Stimulated activated CD8-positive, alpha-beta memory T cell treated with anti-CD3 and anti-CD28 coated beads, Interleukin-2, amount 100 ng/mL, for 48 hours (primary cell): ENCODE measurements at places on chromosomes 1 and 21.

- DNase-seq = no peak
These were observed 176.1 kb downstream of the CACNA1E start for GRCh38 chr1:181659321-181659957.

- DNase-seq = no peak
These were observed 1489.1 kb downstream of the BRINP3 start for GRCh38 chr1:188988589-188988988.

DNA sequence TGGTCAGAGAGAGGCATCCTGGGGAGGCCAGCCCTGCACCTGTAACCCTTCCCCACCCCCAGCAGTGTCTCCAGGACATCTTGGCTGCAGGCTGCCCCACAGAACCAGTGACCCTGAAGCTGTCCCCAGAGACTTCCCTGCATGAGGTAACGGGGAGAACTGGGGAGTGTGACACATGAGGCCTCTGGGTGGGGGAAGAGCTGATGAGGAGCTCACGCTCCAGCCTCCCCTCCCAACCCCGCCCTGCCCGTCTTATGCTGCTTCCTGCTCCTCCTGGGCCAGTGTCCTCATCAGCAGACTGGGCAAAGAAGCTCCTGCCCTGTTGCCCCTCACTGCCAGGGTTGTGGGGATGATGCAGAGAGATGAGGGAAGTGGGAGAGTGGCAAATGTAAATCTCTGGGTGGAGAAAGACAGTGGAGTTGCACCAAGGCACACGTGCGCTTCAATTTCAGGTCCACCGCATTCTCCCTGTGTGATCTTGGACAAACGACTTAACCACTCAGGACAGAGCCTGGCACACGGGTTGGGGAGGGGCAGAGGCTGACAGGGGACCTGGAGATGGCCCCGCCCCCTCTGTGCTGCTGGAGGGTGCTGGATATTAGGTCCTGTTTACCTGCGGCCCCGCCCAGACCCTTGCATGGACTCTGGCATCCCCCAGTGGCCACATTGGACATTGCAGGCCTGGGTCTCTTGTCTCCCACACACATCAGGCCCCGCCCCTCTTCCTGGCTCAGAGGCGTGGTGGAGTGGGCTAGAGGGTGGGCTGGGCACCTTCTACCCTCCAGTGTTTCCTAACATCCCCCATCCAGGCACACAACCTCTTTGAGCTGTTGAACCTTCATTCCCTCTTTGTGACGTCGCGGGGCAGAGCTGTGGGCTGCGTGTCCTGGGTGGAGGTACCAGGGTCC lies 12.3 kb downstream of the CLCNKB start:
- peak; percentile 80 for DNase-seq

DNA sequence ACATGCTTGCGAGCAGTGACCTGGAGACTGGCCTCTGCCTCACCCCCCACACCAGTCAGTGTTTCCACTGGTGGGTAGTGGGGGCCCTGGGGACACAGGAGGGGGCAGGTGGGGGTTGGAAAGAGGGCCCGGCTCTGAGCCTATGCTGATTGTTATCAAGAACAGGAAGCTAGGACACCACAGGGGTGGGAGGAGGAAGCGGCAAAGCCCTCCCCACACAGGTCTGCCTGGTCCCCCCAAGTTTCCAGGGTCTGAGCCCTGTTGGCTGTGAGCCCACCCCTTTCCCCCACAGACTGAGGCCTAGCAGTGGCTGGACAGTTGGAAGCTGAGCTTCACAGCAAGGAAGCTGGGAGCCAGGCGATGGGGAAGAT lies 1.6 kb upstream of the PTPN7 start:
- DNase-seq = no peak

DNA sequence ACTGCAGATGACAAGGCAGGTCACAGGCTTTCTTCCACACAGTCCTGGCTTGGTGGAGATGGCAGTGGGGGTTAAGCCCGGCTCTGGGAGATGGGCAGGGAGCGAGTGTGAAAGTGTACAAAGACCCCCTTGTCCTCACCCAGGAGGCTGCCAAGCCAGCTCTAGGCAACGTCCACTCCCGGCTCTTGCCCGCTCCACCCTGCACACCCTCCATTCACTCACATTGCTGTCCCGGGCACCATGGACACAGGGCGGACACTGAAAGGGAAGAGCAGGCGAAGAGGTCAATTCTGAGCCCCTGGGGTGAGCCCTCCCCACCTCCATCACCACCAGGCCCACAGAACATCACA lies 8.9 kb downstream of the COL16A1 start:
- no peak for DNase-seq

DNA sequence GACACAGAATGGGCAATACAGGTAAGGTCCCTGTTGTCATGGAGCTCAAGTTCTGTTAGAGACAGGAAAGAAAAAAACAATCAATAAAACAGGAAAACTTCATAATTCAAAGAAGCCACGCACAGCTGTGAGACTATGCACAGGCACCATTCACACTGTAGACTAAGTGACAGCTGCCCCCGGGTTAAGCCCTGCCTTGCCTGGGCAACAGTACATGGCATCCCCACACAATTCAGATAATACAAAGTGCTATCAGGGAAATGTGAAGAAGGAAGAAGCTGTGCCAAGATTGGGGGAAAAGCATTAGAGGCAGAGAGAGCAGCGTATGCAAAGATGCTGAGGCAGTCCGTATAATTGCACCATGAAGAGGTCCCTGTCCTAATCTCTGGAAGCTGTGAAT lies 9.0 kb upstream of the KCNE2 start:
- no peak for DNase-seq

DNA sequence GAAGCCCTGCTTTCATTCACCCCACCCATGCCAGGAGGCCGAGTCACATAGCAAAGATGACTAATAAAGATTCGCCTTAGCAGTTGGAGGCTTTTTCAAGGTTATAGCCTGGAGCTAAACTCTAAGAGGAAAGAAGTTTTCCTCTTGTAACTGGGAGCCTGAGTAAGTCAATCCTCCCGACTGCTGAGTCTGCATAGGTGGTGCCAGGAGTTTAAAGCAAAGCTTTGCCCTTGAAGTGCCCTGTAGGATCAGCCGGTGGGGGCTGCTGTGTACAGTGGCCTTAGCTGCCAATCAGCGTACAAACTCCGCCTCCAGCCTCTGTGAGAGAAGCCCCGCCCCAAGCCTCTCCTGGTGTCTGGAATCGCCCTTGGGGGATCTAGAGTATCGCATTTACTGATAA lies 147.5 kb upstream of the SPATA6 start:
- DNase-seq = no peak

DNA sequence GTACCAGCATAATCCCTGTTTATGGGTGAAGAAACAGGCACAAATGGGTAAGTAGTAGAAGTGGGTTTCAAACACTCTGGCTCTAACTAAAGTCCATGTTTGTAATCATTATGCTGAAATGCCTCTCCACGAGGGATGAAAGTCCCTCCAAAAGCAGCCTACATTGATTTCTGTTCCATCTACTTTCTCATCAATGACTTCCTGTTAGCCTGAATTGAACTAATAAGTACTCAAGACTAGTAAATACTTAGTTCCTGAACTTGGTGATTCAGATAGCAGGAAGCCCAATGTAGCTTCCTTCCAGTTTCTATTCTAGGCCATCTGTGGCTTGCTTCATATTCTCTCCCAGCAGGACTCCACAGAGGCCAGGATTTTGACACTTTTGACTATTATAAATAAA lies 11.3 kb upstream of the BACH1 start:
- DNase-seq = no peak

DNA sequence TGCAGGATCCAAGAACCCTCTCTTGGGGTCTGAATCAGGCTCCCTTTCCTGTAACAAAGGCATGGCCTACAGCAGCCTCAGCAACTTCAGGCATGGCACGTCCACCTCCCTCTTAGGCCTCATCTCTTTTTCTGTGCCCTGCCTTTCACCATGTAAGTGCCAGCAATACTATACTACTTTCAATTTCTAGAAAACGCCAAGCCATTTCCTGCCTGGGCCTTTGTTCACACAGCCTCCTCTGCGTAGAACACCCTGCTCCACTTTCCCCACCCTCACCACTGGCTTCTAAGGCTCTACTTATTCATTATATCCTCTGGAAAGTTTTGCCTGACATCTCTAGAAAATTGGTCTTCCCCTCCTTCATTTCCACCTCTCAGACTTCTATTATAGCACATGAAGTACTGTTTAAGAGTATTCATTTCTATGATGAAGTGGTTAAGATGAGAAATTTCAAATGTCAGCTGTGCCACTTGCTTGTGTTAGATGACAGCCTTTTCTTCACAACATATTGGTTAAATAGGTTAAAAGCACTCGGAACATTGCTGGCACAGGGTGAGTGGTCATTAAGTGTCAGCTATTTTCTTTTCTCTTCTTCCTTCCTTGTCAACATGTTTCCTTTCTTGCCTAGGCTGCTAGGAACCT lies 41.6 kb upstream of the VWA5B1 start:
- peak; percentile 10 for DNase-seq

DNA sequence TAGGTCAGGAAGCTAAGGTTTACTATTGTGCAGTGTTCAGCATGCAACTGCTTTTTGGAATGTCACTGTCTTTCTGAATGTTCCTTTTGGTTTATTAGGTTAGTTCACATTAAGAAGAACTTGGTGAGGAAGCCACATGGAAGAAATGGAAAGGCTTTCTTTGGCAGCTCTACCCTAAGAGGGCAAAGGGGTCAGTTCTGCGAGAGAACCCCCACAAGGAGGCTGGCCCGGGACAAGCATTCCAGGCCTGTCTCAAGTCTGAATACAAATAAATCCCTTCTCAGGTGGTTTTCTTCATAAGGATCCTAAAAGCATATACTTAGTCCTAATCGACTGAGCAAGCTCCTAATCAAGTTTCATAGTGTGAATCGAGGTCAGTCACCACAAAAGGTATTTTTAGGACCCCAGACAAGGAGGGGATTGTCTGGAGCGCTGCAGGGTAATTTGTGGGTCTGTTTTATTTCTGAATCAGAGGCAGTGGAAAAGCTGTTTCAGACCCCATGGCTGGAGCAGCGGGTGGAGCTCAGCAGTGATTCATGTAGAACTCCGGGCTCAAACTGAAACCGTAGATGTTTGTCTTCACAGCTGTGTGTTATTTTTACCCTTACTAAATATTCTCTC lies 63.3 kb downstream of the ERG start:
- DNase-seq = no peak

DNA sequence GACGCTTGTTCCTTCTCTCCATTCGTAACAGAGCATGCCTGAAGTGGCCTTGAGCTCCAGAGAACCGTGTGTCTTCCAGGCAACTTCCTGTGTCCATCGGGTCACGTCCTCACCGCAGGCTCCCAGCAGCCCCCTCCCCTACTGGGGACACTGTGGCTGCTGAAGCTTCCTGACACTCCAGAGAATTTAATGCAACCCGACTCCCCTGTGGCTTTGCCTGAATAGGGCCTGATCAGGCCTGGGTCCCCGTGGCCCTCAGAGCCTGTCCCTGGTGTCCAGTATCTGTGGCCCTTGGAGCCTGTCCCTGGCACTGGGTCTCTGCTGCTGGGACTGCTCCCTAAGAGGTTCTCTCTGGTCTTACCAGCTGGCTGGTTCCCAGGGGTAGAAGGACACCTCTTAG lies 219.7 kb upstream of the VAMP3 start:
- DNase-seq = no peak

DNA sequence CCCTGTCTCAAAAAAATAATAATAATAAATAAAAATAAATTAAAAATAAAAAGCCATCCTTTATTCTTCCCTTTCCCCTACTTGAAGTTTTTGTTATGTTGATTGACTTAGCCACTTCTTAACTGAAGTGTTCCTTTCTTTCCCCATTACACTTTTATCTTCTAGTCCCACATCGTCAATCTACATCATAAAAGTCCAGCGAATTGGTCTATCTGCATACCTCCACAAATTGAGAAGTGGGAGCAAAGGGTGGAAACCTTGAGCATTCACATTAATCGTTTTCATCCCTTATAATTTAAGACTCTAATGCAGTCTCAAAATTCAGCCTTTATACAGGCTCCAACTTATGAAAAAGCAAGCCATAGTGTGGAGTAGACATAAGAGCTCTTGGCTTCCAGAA lies 6.5 kb upstream of the ZYG11A start:
- DNase-seq = no peak

GRCh38 chr1:153750026-153750995 lies 22.5 kb downstream of the INTS3 start:
- no peak for DNase-seq

DNA sequence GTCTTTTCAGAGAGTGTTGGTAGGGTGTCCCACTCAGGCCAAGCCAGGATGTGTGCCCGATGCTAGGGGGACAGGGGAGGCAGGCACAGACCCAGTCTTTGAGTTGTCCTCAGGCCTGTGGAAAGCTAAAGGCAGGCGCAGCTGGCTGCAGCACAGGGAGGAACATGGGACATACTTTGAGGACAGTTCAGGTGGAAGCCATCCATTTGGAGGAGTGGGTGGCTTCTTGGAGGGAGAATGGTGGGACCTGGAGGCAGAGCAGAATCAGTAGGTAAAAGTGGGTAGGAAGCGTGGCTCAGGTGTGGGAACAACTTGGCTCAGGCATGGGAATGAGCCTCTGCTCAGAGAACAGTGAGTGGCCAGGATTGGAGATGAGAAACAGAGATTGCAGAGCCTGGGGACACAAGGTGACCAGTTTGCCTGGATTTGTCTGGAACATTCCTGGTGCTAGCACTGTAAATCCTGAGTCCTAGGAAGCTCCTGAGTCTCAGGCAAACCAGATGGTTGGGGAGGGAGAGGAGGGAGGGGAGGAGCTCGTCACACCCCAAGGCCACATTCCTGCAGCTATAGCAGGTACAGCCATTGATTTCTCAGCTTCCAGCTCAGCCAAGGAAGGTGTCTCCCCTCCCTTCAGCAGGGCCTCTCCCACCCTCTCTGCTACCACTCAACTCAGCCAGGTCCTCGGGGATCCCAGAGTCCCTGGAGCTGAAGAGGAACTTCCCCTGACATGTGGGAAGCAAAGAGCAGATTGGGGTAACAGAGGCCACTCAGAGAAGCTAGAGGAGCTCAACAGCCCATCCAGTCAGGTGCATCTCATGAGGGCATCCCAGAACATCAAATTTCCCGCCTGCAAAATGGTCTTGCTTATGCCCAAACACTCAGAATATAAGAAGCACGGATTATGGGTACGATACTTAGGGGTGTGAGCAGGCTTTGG lies 65.2 kb upstream of the TINAGL1 start:
- DNase-seq = no peak

- DNase-seq = no peak
These were observed 89.2 kb upstream of the IGSF21 start for GRCh38 chr1:18018366-18018765.

GRCh38 chr1:66526036-66526435 lies 7.9 kb upstream of the SGIP1 start:
- no peak for DNase-seq

GRCh38 chr1:245542365-245542764 lies 387.6 kb downstream of the KIF26B start:
- DNase-seq = no peak

GRCh38 chr1:5493851-5494311 lies 498.3 kb downstream of the NPHP4 start:
- no peak for DNase-seq

DNA sequence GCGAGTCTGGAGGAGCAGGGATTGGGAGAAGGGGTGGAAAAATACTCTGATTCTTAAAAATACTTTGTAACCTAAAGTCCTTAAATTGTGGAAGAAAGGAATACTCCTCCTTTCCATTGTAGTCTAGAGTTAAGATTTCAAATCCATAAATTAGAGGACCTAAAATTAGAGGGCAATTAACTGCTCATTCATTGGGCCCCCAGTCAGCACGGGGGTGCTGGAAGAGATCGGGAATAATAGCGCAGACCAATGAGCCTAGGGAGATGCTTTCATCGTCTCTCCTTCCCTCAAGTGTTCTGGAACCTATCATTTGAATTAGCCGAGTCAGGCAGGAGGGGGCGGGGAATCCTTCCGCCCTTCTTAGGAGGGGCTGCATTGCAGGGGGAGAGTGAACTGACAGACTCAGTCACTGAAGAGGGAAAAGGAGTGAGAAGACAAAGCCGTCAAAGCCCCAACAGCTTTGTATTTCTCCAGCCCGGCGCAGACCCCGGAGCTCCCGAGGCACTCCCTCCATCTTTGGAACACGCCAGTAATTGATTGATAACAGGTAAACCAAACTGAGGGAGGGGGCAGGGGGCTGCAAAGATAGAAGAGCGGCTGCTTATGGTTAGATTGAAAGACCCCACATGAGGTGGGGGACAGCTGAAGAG lies at the start of gene MLLT11:
TSS of gene MLLT11 (plus strand) at position 391 of the 650 bp plus-strand sequence. CDS start 6,828 bp downstream, outside the sequence.
- DNase-seq = no peak
